AG04449 (cell line): ENCODE measurements at places on chromosomes 16 and 17.
A peak's percentile ranks its signal among the peaks of the same experiment; 100 is the strongest.

DNA sequence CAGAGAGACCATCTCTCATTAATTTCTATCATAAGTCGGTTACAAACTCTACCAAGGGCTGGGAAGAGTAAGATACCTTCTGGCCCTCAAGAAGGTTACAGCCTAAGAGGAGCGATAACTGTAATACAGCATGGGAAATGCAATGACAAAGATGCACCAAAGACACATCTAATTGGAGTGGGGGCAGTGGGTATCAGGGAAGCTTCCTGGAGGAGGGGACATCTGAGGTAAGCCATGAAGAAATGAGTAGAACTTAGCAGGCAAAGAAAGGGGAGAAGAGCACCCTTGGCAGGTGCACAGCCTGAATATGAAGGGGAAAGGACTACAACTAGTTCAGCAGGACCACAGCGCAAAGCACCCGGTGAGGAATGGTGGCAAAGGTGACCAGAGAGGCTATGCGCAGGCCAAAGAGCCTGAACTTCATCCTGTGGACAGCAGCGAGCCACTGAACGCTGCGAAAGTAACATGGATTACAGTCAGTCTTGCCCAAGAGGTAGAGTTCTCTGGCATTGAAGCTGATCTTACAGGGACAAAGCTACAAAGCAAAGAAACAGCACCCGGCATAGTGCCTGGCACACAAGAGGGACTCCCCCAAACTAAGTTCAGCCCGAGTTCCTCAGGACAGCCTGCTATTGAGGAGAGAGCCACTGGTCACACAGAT, 2.8 kb downstream of the TBC1D10B start:
- DNase-seq, result no peak

DNA sequence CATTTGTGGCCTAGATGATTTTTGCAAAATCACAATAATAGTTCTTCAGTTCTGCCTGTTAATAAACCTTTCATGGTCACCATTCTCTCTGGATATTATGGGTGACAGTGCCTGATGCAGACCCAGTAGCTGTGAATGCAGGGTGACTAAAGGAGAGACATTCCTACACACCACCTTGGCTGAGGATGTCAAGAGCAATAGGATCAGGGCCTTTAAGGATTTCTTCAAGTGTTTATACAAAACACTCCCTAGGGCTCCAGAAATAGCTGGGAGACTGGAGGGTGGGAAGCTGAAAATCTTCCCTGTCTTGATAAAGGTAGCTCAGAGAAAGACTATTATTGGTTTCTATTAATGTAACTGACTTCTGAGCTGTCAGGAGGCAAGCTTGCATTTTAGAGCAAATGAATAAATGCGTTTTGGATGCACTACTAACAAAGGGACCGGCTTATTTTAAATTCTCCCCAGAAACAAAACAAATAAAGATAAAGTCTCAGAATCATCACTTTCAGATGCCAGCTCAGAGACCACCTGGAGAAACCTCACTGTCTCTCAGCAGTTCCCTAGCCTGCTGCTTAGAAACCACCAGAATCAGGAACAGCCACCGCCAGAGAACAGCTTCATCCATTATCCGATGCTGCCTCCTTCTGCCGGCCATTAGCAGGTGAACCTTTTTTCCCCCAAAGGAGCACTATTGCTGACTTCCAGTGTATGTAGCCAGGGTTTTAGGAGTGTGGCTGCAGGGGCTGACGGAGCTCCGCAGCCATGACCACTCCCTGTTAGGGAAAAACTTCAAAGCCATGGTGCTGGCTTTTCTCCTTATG, 171.4 kb upstream of the DYNLRB2 start:
- peak; percentile 10 for DNase-seq

GRCh38 chr16:11542069-11542744, 44.5 kb downstream of the LITAF start:
- no peak for DNase-seq

DNA sequence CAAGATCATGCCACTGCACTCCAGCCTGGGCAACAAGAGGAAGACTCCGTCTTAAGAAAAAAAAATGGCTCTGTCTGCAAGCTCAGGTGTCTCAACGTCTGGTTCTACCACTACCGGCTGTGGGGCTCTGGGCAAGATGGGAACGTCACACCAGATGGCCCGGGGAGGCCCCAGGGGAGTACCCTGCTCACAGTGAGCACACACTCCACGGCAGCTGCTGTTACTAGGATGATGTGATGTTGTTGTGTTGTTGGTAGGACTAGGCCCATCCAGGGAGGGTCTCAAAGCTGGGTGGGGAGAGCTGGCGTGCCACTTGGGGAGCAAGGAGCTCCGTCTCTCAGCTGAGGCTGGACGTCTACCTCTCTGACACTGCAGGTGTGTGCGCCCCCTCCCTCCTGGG, 9.4 kb upstream of the NPTX1 start:
- DNase-seq, result no peak

DNA sequence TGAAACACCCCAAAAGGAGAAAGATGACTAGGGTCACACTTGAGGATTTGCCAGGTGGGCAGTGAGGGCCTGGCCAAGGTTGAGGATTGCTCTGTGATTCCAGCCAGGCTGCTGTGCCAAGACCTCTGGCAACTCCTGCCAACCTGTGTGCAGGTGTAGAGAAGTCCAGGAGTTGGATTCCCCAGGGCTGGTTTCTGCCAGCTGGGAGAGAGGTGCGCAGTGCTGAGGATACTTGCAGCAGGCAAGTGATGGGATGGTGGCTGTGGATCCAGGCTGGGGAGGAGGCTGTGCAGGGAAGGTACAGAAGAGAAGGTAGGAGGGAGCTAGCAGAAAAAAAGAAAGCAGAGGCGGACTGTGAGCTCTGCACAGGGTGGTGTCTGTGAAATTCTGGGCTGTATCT, 6.6 kb downstream of the RIPOR1 start:
- no peak for DNase-seq

- peak; percentile 23 for DNase-seq
Observed at GRCh38 chr17:37067555-37068111, 118.9 kb downstream of the AATF start.

DNA sequence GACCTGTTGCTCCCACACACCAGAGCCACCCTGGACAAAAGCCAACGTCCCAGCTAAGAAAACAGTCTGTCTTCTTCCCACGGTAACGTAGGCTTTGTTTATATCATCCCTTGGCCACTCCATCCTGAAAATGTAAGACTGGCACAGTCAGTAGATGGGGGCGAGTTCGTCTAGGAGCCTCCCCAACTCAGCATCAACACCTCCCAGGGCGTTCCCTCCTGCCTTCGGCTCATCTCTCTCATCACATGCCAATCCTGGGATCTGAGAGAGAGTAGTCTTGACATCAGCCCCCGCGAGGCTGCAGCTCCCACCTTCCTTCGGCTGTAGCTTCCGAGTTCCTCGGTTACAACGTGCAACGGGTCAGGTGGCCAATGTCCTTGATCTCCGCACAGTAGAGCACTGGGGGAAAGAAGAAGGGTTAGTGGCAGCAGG, 894 bp downstream of the RNF227 start:
- no peak for DNase-seq

- DNase-seq, result no peak
Observed at GRCh38 chr17:37571674-37572073, 37.5 kb downstream of the SYNRG start.

DNA sequence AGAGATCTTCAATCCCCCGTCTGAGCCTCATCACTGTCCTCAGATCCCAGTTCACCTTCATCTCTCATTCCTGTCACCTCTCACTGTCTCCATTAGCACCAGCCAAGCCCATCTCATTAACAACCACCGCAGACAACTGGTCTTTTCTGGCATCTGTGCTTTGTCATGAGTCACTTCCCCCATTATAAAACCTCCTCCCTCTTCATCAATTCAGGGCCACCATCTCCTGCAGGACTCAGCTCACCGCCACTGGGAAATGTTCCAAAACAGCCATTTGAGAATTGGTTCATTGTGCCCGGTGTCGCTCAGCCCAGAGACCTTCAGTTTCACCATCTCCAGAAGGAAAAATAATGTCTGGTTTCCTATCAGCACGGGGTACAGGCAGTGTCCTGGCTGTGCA, 56.9 kb upstream of the TEKT3 start:
- no peak for DNase-seq

DNA sequence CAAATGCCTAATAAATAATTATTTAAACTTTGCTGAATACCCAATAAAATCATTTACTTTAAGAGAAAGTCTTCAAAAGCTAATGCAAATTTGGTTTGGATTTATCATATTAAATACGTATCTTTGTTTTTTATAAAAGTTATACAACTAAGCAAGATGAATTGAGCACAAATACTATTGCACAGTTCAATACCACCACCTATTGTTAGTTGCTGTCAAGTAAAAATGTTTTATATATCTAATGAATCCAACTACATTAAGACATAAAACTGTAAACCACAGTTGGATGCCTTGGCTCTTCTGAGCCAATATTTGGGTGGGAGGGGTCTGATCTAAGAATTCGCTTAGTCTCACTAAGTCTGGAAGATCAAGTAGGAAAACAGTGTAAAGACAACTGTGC, 7.7 kb downstream of the FBXL20 start:
- no peak for DNase-seq

DNA sequence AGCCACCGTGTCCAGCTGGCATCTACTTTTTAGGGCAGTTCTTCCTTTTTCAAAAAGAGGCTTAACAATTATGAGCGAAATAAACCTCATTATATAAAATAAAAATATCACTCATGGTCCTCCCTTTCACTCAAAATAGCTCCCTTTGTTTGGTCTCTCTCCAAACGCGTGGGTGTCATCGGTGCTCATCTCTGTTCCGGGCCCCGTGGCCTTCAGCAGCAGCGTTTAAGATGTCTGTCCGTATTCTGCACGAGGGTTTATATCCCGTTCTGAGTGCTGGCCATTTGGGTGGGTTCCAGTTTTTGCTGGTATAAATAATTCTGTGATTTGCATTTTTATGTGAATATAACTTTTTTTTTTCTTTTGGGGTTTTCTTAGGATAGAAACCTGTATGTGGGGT, 33.4 kb downstream of the PRMT7 start:
- no peak for DNase-seq

DNA sequence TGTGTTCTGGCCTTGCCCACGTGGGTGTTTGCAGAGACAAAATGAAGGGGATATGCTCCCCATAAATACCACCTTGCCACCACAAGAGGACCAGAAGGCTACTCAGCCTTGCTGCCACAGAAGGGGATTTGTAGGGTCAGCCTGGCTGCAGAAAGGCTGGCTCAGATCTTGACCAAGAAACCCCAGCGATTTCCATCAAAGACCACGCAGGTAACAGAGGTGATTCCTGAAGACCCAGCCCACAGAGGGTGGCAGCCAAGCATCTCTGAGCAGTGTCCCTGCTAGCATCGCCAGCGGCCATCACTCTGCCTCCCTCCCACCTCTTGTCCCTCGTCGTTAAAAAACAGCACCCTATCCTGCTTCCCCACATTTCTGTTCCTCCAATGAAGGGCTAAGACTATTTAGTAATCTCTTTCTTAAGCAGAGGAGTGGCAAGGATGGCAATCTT, 54.9 kb downstream of the BEAN1 start:
- DNase-seq, result no peak
